Dermis microvascular lymphatic vessel endothelial cell (primary cell): ENCODE measurements at places on chromosomes 6 and 20. TPM values are rescaled to one million over a fixed set of nuclear protein-coding genes. Genes with fewer than 3 reads are reported as not detected.
A peak's percentile ranks its signal among the peaks of the same experiment; 100 is the strongest.

The BPIFB4 gene
- total RNA-seq, result not detected in 2 replicates

The BMP6 gene
- total RNA-seq, result 72.8 and 153 TPM in 2 replicates

The TCF21 gene
- under 0.01 TPM in 1 of 2 replicates, not detected in the other for total RNA-seq

The PARD6B gene
- total RNA-seq, result 0.39 and 0.51 TPM in 2 replicates

The RNASET2 gene
- 10.7 and 11.6 TPM in 2 replicates for total RNA-seq

The WRNIP1 gene
- 43.3 and 49.1 TPM in 2 replicates for total RNA-seq

The HTR1E gene
- not detected in 2 replicates for total RNA-seq

The DLK2 gene
- total RNA-seq, result 0.39 and 0.76 TPM in 2 replicates

- DNase-seq, result no peak
Observed at GRCh38 chr6:117974914-117975627, 68.0 kb downstream of the SLC35F1 start.

- DNase-seq, result no peak
Observed at GRCh38 chr20:37808233-37809070, 94.5 kb upstream of the VSTM2L start.

- DNase-seq, result no peak
Observed at GRCh38 chr6:28586324-28586723, 60.6 kb downstream of the GPX5 start.

GRCh38 chr6:55174211-55175026 lies at the start of gene HCRTR2:
TSS of gene HCRTR2 (plus strand) at chr6:55174515. CDS start at chr6:55174588, 73 bp downstream.
- DNase-seq, result no peak

DNA sequence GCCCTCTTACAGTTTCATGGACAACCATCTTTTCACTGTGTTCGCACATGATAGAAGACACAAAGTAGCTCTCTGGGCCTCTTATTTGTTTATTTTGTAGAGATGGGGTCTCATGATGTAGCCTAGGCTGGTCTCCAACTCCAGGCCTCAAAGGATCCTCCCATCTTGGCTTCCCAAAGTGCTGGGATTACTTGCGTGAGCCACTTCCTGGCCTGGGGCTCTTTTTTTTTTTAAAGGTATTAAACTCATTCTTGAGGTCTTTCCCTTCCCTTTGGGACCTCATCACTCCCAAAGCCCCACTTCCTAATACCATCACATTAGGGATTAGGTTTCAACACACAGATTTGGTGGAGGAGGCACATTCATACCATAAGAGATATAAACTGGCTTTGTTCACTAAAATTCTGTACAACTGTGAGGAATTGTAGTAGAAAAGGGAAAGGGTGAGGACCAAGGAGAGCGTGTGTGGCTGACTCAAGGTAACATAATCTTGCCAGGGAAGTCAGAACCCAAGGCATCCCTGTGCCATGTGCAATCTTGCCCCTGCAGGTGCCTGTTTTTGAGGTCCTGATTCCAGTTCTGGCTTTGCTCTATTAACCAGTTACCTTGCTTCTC lies 45.5 kb downstream of the EIF2S2 start:
- no peak for DNase-seq

DNA sequence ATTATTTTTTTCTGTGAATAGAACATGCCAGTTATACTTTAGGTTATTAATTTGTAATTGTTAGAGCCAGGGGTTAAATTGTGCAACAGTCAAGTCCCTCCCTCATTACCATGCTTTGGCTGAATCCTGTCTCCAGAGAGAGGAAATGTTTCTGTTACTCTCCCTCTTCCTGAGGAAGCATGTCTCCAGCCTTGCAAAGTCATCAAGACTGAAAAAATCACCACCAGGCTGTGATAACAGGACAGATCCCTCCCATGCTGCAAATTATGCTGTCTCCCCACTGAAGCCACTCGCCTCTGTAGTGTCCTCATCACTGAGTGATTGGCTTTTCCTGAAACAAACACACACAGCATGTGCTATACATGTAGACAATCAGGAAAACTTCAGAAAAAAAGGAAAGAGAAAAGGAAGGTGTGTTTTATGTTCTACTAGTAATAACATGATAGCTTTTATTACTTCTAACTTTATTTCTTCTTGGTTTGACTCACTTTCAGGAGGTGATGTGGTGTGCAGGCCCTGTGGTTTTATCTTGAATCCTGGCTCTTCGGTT lies 290.0 kb upstream of the JAG1 start:
- DNase-seq, result peak; percentile 90

DNA sequence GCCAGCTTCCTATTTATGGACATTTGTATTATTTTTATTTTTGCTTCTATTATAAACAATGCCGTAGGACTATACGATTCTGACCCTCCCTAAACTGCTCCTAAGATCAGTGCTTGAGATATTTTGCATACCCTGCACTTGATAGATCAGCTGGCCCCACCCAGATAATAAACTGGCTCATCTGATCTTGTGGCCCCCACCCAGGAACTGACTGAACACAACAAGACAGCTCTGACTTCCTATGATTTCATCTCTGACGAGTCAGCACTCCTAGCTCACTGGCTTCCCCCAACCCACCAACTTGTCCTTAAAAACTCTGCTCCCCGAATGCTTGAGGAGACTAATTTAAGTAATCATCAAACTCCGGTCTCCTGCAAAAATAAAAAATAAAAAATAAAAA lies 34.9 kb upstream of the TFAP2A start:
- DNase-seq, result no peak

DNA sequence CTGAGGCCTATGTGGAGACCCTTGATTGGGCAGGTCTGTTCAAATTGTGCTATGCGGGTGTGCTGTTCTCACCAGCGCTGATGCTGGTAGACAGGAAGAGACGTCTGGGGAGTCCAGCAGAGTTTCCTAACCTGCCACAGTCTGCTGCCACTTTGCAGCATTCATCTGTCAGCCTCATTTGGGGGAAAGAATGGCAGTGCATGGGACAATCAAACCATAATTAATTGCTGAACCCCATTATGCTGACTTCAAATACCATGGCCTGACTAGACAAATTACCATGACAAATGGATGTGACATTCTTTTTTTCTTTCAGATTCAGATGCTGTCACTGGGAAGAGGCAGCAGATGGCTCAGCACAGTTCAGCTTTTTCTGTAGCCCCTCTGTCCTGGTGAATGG lies 171.4 kb upstream of the SYNDIG1 start:
- DNase-seq, result no peak

GRCh38 chr20:13868331-13868730 lies 83.5 kb downstream of the NDUFAF5 start:
- no peak for DNase-seq

DNA sequence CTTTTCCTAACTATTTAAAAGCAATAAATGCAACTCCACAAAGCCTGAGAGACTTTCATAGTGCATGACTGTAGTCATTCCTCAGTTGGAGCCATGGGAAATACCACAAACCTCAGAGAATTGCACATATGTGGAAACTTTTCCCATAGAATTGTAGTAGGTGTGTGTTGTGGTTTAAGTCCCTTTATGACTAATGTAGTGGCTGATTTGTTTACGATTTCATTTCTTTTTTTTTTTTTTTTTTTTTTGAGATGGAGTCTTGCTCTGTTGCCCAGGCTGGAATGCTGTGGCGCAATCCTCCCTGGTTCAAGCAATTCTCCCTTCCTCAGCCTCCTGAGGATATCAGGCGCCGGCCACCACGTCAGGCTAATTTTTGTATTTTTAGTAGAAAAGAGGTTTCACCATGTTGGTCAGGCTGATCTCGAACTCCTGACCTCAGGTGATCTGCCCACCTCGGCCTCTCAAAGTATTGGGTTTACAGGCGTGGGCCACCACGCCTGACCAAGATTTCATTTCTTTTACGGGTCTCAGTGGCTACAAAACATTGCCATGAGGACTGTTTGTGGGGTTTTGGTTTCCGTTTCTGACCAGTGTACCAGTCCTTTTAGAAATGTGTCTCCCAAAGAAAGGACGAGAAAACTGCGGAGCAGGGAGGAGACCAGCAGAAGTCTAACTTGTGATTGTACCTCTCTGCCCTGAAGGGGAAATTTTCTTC lies 212.1 kb upstream of the MARCKS start:
- no peak for DNase-seq

DNA sequence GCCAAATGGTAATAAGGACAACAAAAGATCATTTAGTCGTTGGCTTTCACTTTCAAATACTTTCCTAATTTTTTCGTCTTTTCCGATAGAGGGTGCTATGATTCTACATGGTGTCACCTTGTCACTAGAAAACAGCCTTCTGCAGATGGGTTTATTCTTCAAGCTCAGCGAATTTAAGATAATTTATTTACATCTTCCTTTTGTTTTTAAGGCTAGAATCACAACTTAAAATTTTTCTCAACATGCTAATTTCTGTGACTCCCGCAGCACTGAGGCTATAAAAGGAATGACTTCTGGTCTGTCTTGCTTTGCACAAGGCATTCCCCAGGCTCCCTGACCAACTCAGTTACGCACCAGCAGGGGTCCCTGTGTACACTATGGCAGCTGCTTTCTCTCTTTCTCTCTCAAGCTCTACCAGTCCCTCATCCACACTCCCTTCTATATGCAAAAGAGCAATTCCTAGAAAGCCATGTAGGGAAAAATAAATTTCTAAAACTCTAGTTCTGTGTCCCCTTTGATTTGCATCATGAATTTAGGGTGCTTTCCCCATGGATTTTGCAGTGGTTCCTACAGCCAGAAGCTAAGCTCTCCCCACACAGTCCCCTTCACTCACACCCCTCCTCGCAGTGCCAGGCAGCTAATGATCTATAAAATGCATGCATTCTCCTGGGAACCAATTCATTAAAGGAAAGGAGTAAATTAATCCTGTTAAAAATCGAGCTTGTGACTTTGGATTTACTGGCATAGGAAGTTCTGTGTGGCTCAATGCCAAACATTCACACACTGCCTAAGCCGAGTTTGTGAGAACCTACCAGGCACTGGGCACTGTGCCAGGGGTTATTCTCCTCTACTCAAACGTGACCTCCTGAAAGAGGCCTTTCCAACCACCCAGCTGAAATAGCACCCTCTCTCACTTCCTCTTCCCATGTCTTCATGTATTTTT lies 74.5 kb downstream of the DCDC2 start:
- DNase-seq, result peak; percentile 71

- DNase-seq, result no peak
Observed at GRCh38 chr20:2585811-2586210, 49.4 kb downstream of the TMC2 start.

- no peak for DNase-seq
Observed at GRCh38 chr6:125173341-125174095, 19.9 kb downstream of the TPD52L1 start.
